ENCODE measurements at places on chromosomes 1 and 21. TPM values are rescaled to one million over a fixed set of nuclear protein-coding genes. Genes with fewer than 3 reads are reported as not detected.

The OR10J5 gene
- total RNA-seq: not detected

The FOXO6 gene
- not detected for total RNA-seq

The GNG12 gene
- not detected for total RNA-seq

The ZMYND12 gene
- total RNA-seq: not detected

The MTF1 gene
- total RNA-seq: 23.2 TPM

The GJA4 gene
- 0.25 TPM for total RNA-seq

The SMCP gene
- total RNA-seq: not detected

The ENSA gene
- 205 TPM for total RNA-seq

The DENND2D gene
- total RNA-seq: 263 TPM

The HSD3B2 gene
- total RNA-seq: not detected

The S100B gene
- total RNA-seq: 0.49 TPM

The AHCTF1 gene
- total RNA-seq: 41.0 TPM

The CELA3B gene
- total RNA-seq: not detected

The OR2L5 gene
- not detected for total RNA-seq

All from T-helper 1 cell treated with Interleukin-12 subunit alpha and Interleukin-12 subunit beta and Interleukin-4 antibody, amounts not matched to agents 30 ng/mL and 1 ng/mL, for 36 hours (primary cell).